Activated T-helper 17 cell treated with anti-CD3 and anti-CD28 coated beads, Interleukin-2, amount 50 U/mL, for 72 hours (primary cell): ENCODE measurements at places on chromosomes 12 and 14.

DNA sequence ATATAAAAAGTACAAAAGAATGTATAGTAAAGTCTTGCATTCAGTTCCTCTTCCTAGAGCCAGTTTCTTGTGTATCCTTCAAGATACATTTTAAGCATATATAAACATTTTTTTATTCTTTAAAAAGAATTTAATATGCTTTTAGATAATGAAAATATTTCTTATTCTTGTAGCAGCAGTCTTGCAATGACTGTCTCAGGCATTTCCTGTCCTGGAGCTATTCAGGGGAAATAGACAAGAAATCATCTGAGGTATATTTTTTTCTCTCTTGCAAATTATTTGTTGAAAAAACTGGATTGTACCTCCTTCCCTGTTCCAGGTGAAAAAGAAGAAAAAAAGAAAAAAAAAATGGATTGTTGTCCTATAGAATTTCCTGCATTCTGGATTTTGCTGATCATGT, 17.0 kb upstream of the ERBB3 start:
- no peak for ATAC-seq

DNA sequence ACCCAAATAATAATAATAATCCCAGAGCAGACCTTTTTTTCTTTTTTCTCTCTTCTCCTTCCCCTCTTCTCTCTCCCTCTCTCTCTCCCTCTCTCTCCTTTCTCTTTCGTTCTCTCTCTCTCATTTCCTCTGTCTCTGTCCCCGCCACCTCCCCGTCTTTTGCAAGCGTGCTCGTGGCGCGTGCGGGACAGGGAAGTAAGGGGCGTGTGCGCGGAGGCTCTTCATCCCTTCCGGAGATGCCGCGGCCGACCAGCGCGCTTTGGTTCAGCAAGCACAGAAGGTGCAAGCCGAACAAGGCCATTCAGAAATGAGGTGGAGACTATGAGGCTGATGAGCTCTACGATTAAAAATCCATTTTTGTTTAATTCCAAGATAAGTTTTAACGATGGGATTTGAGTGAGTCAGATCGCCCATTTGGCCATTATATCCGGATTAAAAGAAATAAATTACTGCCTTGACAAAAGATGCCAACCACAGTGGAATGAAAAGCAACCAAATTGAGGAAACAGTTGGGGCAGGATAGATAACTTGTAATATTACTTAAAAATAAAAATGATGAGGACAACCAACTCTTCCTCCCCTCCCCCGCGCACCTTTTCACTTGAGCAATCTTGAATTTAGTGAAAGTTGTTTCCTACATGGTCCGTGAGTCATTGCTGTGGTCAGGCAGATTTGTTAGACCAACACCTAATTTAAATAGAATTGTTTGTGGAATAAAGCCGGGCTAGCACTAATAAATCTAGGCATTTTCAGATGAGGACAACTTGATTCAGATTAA, 1.2 kb upstream of the AMIGO2 start:
- peak; percentile 52 for ATAC-seq

DNA sequence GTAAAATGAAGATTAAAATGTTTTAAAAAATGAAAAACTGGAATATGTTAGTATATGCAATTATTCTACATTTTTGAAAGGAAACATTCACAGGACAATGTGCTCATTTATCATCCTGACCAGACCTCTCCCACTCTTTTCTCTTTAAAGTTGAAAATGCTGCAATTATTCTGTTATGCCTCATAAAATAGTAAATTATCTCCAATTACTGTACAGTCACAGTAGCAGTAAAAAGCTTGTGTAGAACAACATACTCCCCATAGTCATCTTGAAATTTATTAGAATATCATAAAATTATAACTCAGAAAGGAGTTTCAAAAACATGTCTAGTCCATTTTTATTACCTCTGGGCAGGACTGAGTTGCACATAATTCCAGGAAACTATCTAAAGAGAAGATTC, 250.3 kb downstream of the SYT1 start:
- no peak for ATAC-seq

DNA sequence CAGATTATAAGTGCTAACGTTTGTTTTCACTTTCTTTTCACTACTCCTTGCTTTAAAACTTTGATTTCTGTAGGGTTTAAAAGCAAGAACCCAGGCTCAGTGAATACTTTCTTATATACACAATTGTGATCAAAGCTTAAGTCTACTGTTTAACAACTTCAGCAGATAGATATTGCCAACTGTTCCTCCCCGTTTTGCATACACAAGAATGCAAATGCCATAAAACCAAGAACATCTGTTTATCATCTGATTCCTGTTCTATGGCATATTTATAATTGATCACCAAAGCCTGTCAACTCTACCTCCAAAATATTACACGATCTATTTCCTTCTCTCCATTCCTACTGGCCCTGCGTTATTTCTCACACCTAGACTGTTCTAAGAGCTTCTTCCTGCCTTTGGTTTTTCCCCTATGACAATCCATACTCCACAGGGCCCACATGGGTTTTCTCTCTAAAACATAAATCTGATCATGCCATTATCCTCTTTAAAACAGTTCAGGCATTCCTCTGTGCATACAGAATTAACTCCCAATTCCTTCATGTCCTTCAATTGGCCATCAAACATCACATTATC, 15.9 kb downstream of the MED13L start:
- no peak for ATAC-seq

DNA sequence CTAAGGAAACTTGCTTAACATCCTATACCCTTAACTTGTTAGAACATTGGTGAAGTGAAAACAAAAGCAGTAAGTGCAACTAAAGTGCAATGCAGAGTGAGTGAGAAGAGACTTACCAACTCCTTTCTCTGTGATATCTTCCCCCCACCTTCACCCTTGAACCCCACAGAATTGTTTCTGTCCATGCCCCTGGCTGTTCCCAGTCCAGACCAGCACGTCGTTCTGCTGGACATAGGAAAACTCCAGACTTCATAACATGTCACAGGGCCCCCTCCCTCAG, 91.9 kb downstream of the DAD1 start:
- ATAC-seq = no peak
